ENCODE measurements at places on chromosomes 1 and 21.

- no peak for DNase-seq
Measured at GRCh38 chr1:116390195-116390594, 17.2 kb downstream of the ATP1A1 start.

DNA sequence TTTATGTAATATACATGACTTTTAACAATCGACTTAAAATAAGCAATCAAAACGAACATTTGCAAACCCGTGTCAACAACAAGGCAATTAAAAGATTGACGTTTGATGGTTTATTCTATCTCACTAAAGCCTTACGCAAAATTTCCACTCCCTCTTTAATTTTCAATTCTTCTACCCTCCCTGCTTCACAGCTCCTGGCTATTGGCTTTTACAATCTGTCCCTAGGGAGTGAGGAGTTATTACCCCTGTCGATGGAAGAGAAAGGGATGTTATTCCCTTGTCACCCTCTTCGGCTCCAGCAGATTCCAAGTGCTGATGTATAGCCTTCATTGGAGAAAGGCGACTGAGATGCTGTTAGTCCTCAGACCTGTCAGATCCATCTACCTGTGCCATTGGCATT lies 161.3 kb downstream of the ZNF281 start:
- no peak for DNase-seq

DNA sequence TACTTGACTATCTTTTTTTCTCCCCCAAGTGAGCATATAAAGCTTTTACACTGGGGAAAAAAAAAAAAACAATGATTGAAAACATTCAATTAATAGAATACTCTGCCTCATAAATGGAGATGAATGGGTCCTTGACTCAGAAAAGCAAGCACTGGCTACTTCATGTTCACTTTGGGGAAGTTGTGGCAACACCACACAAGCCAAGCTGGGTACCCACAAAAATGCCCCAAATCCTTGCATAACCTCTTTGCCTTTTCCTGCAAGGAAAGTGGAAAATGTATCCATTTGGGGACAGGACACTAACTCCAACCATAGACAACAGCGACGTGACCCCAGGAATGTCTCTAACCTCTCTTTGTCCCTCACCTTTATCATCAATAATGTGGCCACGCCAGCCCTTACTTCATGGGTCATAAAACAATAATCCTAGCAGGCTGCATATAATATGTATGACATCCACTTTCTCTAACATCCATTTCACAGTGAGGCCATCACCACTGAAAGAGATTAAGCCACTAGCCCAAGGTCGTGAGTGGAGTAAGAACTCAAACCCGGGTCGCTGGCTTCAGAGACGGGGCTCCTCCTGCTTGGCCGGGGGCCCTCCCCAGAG lies 2.3 kb downstream of the ECE1 start:
- no peak for DNase-seq

DNA sequence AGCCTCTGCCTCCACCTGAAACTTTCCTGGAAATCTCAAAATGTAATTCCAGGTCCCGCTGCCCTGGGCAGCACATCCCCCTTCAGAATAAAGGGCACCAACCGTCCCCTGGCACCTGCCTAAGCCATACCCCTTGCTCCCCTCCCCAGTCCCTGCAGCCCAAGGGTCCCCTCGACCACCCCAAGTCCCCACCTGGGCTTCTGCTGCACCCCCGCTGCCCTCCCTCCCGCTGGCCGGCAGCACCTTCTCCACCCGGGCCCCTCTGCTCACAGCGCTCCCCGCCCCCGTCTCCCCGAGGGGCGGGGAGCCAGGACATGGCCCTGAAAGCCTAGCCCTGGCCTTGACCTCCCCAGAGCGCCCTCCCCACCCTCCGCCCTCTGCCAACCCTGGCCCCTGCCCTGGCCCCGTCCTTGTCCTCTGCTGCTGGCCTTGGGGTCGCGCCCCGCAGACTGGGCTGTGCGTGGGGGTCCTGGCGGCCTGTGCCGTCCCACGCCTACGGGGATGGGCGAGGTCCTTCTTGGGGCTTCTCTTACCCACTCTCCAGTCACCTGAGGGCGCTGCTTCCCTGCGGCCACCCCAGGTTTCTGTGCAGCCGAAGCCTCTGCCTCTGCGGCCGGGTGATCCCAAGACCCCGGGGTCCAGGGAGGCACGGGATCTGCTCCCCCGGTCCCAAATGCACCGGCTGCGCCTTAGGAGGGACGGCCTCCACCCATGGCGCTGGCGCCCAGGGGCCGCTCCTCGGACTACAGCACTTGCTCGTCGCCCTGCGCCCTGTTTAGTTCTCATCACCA lies 41.7 kb downstream of the WDR4 start:
- no peak for DNase-seq

DNA sequence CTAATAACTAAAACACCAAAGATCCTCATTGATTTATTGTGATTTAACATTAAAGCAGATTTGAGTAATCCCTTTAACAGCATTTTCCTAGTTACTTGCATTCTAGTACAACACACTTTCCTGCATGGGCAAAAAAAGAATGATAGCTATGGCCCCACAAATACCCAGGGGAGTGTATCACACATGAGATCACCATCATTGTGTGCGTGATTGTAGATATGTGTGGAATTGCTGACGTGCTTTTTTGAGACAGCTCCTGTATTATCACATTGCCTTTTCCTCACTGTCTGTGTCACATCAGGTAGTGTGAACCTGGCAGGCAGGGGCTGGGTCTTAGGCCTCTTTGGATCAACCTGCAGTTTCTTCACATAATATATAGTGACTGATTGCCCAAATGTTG lies 48.5 kb upstream of the SAMD13 start:
- no peak for DNase-seq

- DNase-seq = no peak
Measured at GRCh38 chr1:78153092-78153736, 107.4 kb downstream of the GIPC2 start.

GRCh38 chr1:74436078-74436477 lies 76.3 kb downstream of the LRRC53 start:
- no peak for DNase-seq

GRCh38 chr1:21220815-21221214 lies 44.1 kb upstream of the EIF4G3 start:
- DNase-seq = no peak

GRCh38 chr1:203229471-203230135 lies at the start of gene CHIT1:
Gene CHIT1, minus strand, starts transcription at chr1:203229673. Its CDS starts 37 bp downstream, at chr1:203229636.
- DNase-seq = no peak

GRCh38 chr1:45470306-45470798 lies 20.6 kb downstream of the TESK2 start:
- DNase-seq = no peak

DNA sequence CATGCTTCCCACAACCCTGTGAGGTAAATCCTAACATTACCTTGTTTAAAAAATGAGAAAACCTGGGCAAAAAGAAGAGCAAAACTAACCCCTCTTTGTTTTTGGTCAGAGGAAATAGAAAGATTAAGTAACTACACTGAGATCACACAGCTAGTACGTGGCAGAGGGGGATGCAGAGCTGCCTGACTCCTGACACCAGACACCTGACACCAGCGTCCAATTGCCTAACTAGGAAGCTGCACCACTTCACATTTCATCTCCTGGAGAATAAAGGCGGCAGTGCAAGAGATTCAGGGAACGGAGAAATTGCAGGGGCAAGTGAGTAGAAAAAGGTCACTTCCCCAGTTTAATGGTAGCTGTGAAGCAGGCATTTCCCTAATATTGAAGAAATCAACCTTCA lies 229.3 kb upstream of the PTBP2 start:
- no peak for DNase-seq

- DNase-seq = no peak
Measured at GRCh38 chr1:6170742-6171201, 9.3 kb downstream of the CHD5 start.

GRCh38 chr1:34073028-34073695 lies 91.9 kb downstream of the CSMD2 start:
- no peak for DNase-seq

- DNase-seq = peak; percentile 37
Measured at GRCh38 chr1:117512728-117513321, 93.0 kb upstream of the TENT5C start.

GRCh38 chr1:109823543-109824348 lies 60.0 kb upstream of the EPS8L3 start:
- DNase-seq = no peak

DNA sequence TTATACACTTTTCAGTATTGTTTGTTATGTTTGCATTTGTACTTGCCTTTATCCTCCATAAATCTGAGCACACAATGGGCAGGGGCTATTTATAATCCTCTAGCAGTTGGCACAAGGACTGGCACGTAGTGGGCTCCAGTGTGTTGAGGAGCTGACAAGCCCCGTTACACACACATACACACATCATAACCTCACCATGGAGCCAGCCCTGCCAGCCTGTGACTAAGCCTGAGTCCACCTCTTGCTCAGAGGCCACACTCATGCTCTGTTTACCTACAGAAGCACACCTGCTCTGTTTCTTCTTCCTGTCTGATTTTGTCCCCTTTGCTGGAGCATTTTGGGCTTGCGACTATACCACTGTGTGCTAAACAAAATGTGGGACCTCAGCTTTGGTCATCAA lies 64.5 kb upstream of the SPATA6 start:
- DNase-seq = no peak

DNA sequence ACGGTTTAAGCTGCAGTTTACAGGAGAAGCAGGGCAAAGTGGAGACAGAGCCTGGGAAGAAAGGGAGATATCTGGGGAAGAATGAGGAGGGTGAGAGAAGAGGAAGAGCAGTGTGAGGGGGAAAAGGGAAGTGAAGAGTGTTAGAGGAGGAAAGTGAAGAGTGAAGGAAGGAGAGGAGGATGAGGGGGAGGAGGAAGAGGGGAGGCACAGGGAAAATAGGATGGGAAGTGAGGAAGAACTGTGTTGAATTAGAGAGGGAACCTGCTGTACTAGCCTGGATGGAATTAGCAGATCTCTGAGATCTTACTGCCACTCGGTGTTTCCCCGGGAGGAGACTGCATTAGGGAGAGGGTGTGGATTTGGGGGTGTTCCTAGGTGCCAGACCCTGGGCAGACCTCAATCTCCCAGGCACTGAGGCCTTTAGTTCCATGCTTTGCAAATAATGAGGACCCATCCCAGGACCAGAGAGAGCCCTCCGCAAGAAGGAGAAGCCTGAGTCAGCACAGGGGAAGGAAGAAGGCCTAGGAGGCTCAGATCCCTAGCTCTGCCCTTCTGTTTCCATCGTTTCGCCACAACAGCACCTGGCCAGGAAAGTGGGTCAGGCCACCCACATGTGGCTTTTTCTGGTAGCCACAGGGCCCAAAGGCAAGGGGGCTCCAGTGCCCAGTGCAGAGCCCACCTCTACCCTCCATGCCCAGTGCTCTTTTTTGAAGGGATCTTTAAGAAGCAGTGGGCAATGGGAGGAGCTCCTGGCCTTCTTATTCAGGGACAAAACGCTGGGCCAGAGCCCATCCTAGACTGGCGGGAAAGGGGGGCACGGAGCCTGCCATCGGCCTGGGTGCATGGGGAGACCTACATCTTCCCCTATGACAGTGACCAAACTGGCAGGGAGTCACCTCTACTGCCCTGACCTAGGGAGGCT lies 2.0 kb downstream of the LRRN2 start:
- no peak for DNase-seq

DNA sequence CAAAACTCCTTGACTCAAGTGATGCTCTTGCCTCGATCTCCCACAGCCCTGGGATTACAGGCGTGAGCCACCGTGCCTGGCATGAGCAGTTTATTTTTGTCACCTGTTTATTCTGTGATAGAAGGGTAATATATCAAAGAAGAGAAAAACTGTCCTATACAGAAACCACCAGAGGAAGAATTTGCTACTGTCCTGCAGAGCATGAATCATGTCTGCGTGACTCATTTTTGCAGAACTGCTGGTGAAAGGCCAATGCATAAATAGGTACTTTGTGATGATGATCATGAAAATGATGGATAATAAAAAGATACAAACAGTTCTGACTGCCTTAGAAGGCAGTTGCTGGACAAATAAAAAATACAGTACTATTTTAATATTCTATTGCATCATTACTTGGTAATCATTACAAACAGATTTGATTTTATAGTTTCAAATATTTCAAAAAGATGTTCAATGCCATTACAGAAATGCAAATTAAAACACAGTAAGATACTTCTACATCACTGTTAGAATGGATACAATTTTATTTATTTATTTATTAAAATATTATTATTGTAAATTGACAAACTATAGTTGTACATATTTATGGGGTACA lies 26.5 kb downstream of the RIPPLY3 start:
- peak; percentile 70 for DNase-seq

All from COLO829 (cell line).